ENCODE measurements at places on chromosomes 12 and 14.

- DNase-seq: no peak
These were observed 16.9 kb downstream of the PPP1R36 start for GRCh38 chr14:64566651-64567122.

DNA sequence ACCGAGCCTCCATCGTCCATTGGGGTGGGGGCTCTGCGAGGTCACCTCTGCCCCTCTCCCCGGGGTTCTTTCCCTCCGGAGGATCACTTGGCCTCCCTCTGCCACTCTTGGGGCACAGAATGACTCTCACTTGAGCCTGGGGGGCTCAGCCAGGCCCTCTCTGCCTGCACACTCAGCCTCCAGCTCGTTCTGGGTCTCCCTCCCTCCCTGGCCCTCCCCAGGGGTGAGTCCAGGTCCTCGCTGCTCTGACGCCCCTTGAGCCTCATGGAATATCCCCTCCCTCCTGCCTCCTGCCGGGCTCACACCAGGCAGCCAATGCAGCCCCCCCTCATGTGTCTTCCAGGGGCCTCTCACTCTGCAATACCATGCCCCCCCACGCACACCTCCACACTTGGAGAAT, 17.7 kb upstream of the SFSWAP start:
- no peak for DNase-seq

- DNase-seq: peak; percentile 71
These were observed 11.9 kb downstream of the TMEM52B start for GRCh38 chr12:10190558-10191388.

DNA sequence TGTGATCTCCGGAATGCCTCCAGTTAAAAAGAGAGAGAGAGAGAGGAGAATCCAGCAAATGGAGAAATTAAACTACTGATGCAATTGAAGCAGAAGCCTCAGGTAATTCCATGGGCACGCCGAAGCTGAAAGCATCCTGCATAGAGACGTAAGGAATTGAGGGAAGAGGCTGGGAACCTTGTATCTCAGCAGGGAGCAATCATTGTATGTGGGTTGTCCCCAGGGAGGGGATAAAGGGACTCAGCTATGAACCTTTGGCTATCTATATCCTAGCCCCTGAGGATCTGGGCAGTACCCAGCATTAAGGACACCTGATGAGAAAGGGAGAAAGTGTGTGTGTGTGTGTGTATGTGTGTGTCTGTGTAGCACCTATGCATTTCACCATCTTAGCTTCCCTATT, 95.8 kb upstream of the ATXN7L3B start:
- DNase-seq: no peak

- peak; percentile 64 for DNase-seq
These were observed 61.6 kb upstream of the DAAM1 start for GRCh38 chr14:59126714-59127436.

- no peak for DNase-seq
These were observed 528.4 kb upstream of the TBX3 start for GRCh38 chr12:115212356-115212755.

DNA sequence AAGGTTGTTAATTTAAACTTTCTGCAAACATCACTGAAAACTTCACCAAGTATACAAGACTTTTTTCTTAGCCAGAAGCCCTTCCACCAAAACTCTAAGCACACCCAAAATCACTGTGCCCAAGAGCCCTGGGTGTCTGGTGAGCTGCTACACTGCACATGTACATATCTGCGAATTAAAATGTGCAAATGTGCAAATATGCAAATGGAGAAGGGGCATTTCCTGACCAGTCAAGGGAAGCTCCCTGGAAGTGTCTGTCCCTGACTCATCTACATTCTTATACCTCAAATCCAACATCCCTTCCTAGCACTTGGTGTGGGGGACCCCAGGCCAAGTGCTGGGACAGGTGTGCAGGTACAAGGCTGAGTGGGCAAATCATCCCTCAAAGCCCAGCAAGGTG, 123.7 kb downstream of the PCNX1 start:
- no peak for DNase-seq

Measured in GM20000 (cell line).